ENCODE measurements at places on chromosomes 4 and X.

DNA sequence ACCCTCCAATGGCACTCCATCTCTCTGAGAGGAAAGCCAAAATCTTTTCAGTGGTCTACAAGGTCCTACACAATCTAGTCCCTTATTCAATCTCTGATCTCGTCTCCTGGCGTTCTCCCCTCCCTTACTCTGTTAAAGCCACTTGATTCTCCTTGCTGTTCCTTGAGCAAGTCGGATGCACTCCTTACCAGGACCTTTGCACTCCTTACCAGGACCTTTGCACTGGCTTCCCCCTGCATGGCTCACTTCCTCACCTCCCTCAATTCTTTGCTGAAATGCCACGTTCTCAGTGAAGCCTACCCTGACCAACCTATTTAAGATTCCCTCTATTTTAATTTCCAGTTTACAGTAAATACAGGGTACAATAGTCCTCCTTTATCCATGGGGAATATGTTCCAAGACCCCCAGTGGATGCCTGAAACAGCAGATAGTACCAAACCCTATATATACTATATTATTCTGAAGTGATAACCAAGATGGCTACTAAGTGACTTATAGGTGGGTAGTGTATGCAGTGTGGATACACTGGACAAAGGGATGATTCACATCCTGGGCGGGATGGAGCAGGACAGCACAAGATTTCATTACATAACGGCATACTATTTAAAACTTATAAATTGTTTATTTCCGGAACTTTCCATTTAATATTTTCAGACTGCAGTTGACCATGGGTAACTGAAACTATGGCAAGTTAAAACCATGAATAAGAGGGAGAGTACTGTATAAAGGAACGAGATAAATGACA is 6.5 kb upstream of the DLG3 start:
- no peak for DNase-seq

- no peak for DNase-seq
Measured at GRCh38 chr4:6191448-6192130, 8.8 kb downstream of the JAKMIP1 start.

DNA sequence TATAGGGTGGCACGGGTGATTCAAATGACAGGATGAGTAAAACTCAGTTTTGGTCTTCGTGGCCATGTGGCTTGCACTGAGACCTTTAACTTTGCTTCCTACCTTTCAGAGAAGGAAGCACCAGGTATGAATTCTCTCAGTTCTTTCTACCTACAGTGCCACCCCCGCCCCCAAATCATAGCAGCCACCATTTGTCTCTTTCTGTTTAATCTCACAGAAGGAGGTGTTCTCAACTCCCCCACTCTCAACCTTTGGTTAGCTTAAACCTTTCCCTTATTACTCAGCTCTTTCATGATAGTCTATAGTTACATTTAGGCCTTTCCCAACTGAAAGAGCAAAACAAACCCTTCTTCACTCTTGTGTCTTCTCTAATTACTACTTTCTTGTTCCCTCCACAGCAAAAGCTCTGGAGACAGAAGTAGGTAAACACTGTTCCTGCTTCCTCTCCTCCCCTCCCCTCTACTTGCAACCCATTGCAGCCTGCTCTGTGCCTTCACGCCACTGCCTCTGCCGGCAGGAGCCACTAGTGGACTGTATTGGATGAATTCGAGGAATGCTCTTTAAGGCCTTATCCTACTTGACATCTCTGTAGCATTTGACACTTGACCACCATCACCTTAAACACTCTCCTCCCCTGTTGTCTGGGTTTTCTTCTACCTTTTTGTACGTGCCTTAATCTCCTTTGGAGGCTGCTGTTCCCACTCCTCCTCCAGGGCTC is 123.7 kb downstream of the AFF1 start:
- DNase-seq, result no peak

DNA sequence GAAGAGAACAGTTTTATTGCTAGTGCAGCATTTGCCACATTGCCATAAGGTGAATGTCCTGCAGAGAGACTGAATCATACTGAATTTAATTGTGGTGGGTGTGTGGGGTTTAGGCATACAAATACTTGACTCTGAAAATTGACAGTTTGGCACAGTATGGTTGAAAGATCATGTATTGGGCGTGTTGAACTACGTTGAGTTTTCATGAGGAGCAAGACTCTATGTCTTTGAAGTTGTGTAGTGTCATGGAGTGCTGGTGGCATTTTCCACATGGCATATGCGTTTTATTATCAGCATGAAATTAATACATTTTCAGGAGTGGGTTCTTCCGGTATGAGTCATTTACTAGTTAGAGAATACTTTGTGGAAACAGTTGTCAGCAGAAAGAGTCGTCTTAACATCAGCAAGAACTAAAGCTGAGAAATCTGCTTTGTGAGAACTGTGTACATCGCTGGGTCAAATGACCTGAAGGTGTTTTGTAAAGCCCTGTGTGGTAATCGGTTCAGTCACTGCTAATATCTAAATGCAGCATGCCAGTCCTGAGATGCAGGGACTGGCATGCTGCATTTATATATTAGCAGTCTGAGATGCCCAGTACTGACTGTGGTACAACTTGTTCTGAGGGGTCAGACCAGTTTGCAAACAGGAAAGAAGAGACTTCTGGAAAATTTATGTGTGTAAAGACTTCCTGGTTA is 50.3 kb downstream of the ARHGAP10 start:
- DNase-seq, result no peak

- no peak for DNase-seq
Measured at GRCh38 chr4:137968956-137969678, 273.0 kb downstream of the SLC7A11 start.
